ENCODE measurements at places on chromosomes 1 and 21.
A peak's percentile ranks its signal among the peaks of the same experiment; 100 is the strongest.

DNA sequence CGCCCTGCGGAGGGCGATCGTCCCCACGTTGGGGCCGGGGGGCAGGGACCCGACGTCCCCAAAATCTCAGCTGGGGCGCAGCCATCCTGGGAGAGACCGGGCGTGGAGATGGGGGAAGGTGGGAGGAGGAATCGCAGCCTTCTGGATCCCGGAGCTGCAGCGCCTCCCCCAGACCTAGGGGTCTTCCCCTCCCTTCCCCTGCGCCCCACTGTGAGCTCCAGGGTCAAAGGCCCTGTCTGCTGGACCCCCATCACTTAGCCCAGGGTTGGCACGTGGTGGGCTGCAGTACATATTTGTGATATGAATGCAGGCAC lies 90.2 kb upstream of the VAMP3 start:
- peak; percentile 57 for DNase-seq

DNA sequence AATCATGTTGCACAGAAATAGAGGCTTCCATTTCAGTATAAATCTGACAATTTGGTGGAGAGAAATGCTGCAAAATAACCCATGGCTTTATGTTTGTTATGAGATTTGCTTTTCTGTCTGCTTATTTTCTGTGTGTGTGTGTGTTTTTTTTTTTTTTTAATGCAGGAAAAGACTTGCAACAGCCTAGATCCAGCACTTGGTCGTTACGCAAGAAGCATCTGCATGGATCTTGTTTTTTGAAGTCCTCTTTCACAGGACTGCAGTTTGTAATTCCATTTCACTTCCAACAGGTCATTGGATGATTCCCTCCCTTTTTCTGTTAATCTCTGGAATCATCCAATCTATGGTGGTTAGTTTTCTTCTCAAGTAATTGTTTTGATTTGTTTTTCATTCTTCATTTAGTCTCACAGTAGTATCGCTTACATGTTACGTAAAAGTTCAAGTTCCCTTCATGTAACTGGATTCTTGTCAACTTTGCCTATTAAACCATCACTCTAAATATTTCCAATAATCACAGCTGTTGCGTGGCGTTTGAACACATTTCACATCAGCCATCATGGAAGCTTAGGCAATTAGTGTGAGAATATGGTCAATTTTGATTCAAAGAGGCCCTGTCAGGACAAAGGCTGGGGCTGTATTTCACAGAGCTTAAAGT lies 312.9 kb downstream of the NFIA start:
- no peak for DNase-seq

GRCh38 chr1:159932296-159933285 lies 7.3 kb upstream of the TAGLN2 start:
- no peak for DNase-seq

DNA sequence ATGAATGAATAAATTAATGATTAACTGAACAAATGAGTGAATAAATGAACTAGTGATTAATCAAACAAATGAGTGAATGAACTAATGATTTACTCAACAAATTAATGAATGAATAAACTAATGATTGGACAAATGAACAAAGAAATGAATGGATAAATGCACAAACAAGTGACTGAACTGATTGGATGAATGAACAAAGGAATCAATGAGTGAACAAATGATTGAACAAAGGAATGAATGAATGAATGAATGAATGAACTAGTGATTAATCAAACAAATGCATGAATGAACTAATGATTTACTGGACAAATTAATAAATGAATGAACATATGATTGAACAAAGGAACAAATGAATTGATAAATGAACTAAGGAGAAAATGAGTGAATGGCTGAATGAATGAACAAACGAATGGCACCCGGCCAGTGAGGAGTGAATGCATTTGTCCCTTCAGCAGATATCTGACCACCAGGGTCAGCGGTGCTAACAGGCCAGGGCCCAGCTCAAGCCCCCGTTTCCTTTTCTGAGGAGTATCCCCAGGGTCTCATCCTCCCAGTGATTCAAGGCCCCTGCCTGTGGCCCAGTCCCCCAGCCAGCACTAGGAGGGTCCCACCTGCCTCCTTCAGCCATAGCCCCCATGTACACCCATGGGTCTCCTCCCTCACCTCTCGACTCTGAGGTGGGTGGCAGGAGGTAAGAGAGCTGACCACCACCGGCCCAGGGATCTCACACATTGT lies 49.9 kb downstream of the WNT9A start:
- no peak for DNase-seq

GRCh38 chr21:20618878-20619277 lies 379.3 kb upstream of the NCAM2 start:
- no peak for DNase-seq

- peak; percentile 90 for DNase-seq
These were observed at the start of gene COL24A1 for GRCh38 chr1:86156566-86157455. Gene COL24A1, minus strand, starts transcription at chr1:86156772. Its CDS starts 376 bp downstream, at chr1:86156396.

DNA sequence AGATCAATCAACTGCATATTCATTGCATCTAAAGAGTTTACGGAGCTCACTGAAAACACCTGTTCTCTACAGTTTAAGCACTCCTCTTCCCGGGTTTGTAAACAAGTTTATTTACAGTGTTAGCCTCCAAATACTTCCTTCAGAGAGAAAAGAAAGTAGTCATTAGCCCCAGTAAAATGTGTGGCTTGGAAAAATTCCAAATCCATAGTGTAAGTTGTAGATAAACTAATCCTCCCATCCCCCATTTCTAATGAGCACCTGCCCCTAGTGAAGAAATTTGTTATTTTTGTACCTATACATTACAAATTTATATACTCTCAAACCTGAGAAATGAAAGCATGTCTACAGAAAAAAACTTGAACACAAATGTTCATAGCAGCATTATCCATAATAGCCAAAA lies 21.9 kb downstream of the PUM1 start:
- no peak for DNase-seq

GRCh38 chr1:207025146-207025880 lies 7.2 kb downstream of the C1orf116 start:
- DNase-seq = peak; percentile 65

DNA sequence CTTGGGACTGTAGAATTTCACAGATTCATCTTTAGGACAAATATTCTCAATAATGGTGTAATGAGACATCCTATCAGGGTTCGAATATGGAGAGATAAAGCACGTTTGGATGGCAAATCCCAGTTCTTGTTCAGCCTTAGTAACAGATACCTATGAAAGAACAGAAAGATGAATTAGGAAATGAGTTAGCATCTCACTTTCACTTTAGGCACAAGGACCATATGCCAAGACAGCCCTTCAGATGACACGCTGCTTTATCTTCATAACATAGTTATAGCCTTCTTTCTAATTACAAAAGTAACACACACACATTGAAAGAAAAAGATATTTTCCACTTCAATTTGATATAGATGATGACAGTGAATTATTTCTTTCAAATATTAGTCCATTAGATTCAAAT lies 173.6 kb downstream of the TGFBR3 start:
- DNase-seq = no peak

DNA sequence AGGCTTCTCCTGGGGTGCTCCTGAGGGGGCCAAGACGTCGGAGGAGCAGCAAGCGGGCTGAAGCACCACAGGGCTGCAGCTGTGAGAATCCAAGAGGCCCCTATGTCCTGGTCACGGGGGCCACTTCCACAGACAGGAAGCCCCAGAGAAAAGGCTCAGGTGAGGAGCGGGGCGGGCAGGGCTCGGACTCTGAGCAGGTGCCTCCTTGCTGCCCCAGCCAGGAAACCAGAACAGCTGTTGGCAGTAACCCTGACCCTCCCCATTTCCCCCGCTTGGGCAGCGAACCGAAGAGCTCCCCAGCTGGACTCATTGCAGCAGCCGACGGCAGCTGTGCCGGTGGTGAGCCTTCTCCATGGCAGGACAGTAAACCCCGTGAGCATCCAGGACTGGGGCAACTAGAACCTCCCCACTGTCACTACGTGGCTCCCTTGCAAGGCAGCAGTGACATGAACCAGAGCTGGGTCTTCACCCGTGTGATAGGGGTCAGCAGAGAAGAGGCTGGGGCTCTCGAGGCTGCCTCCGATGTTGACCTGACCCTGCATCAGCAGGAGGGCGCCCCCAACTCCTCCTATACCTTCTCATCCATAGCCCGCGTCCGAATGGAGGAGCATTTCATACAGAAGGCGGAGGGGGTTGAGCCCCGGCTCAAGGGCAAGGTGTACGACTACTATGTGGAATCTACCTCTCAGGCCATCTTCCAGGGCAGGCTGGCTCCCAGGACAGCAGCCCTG lies 625 bp downstream of the KLHDC7A start:
- no peak for DNase-seq

DNA sequence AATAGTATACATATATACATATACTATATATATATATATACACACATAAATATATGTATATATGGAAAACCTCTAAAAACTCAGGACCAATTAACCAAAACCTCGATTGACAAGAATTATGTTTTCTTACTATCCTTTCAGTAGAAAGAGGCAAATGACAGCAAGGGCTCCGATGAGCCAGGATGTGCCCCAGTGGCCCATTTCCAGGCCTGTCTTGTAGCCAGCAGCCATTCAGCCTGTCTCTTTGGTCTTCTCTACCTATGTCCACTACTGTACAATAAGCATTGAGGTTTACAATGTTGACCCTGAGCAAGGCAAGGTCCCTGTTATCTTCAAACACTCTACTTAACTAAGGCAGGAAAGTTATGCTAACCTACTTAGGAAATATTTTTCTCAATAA lies 9.8 kb downstream of the KCNA2 start:
- DNase-seq = no peak

DNA sequence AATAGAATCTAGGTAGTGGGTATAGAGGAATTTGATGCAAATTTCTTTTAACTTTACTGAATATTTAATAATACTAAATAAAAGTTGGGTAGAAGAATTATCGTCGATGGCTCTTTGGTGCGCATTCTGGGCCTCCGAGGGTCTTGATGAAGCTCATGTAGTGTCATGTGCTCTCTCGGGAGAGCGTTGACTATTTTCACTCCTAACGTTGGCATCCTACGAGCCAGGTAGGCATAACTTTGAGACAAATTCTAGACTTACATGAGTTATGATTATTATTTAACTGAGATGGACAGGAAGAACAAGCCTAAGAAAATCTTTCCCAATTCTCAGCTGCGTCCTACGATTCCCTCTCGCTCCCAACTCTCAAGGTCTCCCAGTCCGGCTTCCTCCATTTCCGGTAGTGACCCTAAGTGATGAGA lies 550 bp upstream of the PCAT6 start:
- DNase-seq = no peak
